Activated naive CD4-positive, alpha-beta T cell treated with anti-CD3 and anti-CD28 coated beads, Interleukin-2, amount 50 U/mL, for 72 hours (primary cell): ENCODE measurements at places on chromosomes 16 and 17. TPM values are rescaled to one million over a fixed set of nuclear protein-coding genes. Genes with fewer than 3 reads are reported as not detected.

DNA sequence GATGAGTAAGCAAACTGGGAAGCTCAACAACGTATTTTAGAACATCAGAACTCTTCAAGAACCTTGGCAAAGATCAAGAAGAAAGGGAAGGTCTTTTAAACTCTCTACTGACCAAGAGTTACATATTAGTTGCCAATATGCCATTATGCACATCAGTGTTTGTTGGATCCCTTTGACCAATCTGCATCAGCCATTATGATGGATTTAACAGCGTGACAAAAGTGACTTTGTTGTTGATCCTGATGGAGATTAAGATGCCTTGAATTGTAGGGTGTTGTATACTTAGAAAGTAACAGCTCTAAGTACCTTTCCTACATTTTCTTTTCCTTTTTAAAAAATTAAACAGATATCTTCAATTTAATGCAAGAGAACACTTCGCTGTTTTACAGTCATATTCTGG is 108.5 kb downstream of the CA4 start:
- DNase-seq = no peak

DNA sequence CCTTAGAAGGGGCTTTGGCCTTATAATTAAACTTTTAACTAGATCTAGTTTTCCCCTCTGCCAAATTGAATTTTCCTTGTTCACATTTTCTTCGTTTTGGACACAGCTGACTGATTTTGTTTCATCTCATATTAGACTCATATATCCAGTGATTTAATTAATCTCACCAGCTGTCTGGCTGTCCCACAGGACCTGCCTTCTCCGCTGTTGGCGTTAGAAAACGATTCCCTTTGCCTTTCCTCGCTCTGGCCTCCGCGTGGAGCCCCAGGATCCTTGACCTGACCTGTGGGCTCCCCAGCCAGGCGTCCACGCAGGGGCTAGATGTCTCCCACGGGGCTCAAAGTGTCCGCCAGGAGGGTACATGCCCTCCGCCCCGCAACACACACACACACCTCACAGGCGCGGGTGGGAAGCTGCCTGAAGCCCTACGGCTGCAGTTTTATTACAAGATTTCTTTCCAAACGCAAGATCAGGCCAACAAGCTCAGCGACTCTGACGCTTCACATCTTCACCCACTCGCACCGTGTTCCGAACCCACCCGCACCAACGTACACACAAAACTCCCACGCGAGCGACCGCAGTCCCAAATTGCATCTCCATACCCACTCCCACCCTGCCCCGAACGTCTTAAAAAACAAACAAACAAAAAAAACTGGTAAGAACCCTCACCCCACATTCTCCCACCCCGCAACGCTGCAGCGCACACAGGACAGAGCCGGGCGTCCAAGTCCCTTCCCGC is 1.1 kb downstream of the RPRML start:
- no peak for DNase-seq

- no peak for DNase-seq
These were observed 59.1 kb downstream of the HS3ST3A1 start for GRCh38 chr17:13542636-13543035.

DNA sequence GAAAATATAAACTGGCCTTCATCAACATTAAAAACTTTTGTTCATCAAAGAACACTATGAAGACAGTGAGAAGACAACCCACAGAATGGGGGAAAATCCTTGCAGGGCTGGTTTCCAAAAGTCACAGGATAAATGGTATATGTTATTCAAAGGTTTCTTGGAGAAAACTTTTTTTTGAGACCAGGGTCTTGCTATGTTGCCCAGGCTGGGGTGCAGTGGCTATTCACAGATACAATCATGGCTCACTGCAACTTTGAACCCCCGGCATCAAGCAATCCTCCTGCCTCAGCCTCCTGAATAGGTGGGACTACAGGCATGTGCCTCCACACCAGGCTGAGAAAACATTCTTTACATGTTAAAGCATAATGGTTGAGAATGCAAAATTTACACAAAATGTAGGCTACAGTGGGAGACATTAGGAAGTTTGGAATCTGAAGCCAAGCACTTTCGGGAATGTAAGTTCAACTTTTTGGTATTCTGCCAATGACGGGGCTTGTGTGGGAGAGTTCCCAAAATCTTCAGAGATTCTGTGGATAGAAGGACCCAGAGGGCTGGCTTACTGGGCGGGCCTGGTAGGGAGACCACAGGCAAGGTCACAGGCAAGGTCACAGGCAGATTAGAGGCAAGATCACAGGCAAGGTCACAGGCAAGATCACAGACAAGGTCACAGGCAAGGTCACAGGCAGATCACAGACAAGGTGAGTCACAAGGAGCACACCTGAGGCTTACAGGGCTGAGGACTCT is 24.2 kb upstream of the ATP2A3 start:
- no peak for DNase-seq

DNA sequence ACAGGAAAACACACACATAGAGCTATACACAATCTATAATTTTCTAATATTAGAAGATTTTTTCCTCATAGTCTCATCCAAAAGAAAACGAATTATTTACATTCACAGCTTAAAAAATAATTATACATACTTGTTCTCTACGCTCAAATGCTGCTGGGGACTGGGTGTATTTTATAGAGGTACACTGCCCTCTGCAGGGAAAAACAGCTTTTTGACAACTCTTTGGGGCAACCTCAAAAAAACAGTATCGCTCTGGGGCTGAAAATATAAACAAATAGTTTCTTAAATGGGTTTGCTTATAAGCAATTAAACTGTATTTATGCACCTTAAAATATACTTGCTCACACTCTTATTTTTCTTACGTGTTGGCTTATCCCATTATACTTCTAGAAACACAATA is 261.8 kb upstream of the PSMD7 start:
- DNase-seq = no peak

DNA sequence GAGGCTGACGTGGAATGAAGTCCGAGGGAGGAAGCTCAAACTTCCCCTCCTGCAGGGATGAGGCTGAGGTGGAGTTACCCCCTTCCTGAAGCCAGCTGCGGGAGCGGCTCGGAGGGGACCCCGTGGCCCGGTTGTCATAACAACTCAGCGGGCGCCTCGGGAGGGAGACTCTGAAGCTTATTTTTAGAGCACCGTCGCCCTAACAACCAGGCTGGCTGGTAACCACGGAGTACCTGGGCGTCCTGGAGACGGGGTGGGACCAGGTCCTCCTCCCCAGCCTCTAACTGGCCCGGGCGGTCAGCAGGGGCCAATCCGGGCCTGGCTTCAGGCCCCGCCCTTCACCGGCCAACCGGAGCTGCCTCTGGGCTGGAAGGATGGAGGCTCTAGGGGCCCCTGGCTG is 27.7 kb downstream of the NECAB2 start:
- DNase-seq = no peak

DNA sequence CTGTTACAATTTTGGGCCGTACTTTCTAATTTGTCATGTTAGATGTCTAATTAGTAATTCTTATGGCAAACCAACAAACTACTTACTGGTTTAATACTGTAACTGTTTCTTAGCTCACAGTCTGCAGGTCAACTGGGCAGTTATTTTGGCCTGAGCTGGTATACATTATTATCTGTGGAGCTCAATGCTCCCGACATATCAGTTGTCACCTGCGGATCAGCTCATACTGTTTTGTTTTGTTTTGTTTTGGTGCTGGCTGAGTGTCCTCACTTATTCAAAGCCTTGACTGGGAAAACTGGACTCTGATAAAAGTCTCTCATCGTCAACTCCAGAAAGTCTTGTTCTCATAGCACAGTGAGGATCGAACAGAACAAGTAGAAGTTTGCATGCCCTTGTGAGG is 1060.6 kb upstream of the CDH8 start:
- no peak for DNase-seq

DNA sequence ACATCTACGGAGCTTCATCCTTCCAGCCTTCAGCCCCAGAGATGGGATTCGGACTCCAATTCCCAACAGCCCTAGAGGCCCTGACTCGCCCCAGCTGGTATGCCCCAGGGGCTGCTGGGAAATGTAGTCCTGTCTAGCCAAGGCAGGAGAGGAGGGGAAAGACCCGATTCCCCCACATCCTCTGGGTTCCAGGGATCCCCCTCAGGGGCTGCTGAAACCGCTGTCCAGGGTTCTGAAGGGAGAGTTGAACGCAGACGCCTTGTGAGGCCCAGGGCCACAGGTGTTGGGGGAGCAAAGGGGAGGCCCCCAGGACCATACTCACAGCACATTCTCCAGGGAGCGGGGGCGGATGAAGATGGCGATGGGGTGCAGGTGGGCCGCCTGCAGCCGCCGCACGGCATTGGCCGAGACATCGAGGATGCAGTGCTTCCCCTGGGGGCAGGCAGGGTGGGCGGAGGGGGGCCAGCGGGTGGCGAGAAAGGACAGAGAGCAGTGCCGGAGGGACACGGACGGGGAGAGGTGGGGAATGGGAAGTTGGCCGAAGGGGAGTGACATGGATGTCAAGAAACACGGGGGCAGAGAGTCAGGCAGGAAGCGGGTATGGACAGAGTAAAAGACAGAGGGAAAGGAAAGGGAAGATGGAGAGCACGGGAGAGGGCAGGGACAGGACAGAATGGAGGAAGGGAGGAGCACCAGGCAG is 12.6 kb upstream of the ASGR1 start:
- peak; percentile 30 for DNase-seq

- no peak for DNase-seq
These were observed 195.0 kb upstream of the CPHXL start for GRCh38 chr16:75921281-75921680.

DNA sequence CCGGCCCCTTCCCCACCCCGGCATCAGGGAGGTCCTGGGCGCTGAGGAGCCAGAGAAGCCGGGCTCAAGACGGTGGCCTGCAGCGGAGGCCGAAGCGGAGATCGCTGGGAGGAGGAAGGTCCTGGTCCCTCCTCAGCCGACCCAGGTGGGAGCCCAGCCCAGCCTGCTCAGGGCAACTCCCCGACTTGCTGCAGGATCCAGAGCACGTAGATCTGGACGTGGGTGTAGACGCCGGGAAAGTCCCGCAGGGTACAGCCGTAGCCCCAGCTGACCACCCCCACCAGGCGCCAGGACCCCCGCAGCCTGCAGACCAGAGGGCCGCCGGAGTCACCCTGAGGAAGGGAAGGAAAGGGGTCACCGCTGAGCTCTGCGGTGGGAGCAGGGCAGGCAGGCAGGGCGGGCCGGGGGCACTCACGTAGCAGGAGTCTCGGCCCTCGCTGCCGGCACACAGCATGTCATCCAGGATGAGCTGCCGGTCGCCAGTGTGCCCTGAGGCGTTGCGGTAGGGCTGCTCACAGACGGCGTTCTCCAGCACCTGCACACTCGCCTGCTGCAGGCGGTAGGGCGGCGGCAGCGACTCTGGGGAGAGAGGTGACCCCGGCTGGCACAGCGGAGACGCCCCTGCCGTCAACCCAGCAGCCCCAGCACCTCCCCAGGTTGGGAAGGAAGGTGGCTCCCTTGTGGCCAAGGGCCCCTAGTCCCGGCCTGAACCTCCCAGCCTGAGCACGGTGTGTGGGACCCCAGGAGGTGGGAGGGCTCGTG is 5.4 kb downstream of the TPSD1 start:
- DNase-seq = no peak

GRCh38 chr17:80476877-80477646 is 655 bp upstream of the NPTX1 start:
- no peak for DNase-seq

DNA sequence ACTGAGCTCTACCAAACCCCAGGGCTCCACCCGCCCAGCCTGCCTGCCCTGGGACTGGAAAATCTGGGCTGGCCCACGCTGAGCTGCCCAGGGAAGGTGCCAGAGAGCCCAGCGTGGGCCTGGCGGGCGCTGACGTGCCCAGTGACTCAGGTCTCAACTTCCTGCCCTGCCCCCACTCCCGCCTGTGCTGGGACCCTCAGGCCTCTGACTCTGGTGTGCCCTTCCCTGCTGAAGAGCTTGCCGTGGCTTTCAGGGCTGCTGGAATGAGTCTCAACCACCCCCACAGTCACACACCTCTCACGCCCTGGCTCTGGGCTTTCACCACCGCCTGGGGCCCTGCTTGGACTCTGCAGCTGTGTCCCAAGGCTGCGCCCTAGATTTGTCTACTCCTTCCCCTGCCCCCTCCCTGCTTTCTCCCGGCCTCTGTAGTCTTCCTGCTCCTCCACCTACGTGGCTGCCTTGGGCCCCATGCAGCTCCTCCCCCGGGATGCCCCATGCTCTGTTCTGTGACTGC is 10.4 kb downstream of the LLGL1 start:
- DNase-seq = no peak

DNA sequence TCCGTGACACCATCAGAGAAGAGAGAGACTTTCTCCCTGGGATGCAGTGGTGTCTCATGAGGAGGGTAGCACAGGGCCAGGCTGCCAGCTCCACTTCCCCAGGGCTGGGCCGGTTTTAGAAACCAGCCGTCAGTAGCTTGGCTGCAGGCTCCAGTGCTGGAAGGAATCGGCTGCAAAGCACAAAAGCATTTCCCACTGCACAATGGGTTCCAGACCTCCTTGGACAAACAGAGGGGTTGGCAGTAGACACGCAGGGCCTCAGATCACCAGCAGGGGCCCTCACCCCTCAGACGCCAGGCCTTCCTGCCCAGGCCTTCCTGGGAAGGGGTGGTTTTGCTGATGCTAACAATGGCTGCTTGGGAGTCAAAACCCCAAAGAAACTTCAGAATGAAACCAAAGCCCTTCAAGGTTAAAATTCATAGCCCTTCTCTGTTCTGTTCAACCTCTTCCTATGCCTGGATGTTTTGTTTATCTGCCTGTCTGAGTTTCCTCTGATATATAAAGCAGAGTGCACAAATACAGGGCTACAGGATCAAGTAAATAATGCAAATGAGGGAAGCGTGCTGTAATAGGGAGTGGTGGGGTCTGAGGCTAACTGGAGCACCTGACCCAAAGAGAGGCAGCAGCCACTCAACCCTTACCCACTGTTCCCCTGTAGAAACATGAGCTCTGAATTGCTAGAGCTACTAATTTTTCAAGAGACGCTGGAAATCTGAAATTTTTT is 26.2 kb downstream of the TEKT5 start:
- DNase-seq = no peak

PRAC1 gene
- not detected for total RNA-seq

CCL13 gene
- total RNA-seq = not detected
